Fibroblast of the conjunctiva (primary cell): ENCODE measurements at places on chromosomes 3 and 15.

DNA sequence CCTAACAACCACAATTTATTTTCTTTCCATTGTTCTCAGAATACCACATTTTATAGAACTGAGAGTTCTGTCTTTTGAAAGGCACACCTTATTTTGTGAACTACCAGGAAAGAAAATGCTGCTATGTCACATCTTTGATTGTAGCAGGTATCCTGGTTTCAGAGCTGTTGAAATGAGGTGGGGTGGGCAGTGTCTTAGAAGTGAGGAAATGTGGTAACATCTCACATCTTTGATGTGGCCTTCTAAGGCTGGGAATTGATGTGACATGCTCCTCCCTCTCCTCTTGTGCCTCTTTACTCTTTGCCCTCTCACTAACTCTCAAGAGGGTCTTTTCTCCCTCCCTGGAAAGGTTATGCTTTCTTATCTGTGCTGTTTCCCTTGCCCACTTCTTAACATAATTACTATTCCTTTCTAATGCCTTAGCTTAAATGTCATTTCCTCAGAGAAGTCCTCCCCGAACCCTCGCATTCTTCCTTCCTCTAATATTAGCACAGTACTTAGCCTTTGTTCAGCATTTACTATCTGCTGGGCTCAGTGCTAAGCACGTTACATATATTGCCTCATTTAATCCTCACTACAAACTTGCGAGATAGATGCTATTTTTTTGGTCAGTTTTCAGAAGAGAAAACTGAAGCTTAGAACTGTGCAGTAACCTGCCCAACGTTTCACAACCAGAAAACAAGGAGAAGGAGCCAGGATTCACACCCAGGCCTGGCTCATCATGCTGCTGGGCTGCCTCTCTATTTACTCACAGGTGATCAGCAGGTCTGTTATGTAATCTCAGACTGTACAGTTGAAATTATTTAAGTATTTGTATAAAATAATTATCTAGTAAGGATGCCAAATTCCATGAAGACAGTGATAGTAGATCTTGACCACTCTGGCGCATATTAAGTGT is 24.0 kb upstream of the SPTSSB start:
- no peak for DNase-seq

GRCh38 chr3:185204894-185205293 is 49.0 kb downstream of the EHHADH start:
- DNase-seq = no peak

DNA sequence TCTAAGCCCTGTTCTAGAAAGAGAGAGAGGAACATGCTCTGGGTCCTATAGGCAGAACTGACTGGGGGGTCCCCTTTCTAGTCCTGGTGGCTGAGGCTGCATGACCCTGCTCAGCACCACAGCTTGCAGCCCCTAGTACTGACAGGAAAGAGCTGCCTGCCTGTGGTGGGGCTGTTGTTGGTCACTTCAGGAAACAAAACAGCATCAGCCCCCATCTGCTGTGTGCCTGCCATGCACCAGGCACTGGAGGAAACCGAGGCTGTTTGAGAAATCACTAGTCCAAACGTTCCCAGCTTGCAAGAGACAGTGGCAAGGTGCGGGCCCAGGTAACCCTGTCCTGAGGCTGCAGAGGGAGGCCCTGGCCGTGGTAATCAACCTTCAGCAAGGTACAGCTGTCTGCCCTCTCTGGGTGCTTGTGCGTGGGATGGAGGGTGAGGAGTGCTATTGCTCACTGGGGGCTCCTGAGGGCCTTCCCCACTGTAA is 90.6 kb downstream of the IQSEC1 start:
- DNase-seq = no peak

DNA sequence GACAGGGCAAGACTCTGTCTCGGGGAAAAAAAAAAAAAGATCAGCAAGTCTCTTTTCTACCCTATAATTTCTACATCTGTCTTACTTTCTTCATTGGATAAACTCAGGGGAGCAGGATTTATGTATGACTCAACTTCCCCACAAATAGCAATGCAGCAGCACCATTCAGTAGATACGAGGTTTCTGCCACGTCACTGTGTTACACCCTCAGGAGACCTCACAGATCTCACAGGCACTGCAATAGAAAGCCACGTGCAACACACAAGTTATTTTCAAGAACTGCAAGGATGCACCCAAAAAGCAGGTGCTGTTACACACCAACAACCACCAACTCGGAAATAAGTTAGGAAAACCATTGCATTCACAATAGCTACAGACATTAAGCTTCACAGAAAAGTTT is 30.2 kb downstream of the TSPAN3 start:
- no peak for DNase-seq

- DNase-seq = no peak
These were observed 9.8 kb upstream of the ANKDD1A start for GRCh38 chr15:64901914-64902313.

GRCh38 chr15:75200765-75201615 is 692 bp upstream of the C15orf39 start:
- DNase-seq = no peak

- DNase-seq = no peak
These were observed 37.9 kb upstream of the CTSH start for GRCh38 chr15:78982736-78983135.

GRCh38 chr15:64122936-64123351 is 27.2 kb downstream of the SNX1 start:
- DNase-seq = no peak

GRCh38 chr3:85337895-85338294 is 379.1 kb downstream of the CADM2 start:
- DNase-seq = no peak

- no peak for DNase-seq
These were observed 50.0 kb upstream of the RASGRP1 start for GRCh38 chr15:38614621-38615020.

DNA sequence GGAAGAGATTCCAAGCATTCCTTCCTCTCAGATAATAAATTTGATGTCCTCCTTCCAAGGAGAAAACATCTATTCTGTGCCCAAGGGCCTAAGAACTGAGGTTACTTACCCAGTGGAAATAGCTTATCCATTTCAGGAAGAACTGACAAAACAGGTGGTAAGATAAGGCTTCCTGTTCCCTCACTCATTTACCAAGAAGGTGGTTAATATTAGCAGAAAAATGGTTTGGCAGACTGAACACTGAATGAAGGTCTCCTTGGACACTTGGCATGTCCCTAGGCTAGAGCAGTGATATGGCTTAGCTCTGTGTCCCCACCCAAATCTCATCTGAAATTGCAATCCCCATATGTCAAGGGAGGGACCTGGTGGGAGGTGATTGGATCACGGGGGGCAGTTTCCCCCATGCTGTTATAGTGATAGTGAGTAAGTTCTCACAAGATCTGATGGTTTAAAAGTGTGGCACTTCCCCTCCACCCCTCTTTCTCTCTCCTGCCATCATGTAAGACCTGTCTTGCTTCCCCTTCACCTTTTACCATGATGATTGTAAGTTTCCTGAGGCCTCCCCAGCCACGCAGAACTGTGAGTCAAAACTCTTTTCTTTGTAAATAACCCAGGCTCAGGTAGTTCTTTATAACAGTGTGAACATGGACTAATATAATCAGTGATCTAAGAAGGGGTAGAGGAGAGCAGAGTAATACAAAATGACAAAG is 127.4 kb downstream of the ST8SIA2 start:
- DNase-seq = no peak

DNA sequence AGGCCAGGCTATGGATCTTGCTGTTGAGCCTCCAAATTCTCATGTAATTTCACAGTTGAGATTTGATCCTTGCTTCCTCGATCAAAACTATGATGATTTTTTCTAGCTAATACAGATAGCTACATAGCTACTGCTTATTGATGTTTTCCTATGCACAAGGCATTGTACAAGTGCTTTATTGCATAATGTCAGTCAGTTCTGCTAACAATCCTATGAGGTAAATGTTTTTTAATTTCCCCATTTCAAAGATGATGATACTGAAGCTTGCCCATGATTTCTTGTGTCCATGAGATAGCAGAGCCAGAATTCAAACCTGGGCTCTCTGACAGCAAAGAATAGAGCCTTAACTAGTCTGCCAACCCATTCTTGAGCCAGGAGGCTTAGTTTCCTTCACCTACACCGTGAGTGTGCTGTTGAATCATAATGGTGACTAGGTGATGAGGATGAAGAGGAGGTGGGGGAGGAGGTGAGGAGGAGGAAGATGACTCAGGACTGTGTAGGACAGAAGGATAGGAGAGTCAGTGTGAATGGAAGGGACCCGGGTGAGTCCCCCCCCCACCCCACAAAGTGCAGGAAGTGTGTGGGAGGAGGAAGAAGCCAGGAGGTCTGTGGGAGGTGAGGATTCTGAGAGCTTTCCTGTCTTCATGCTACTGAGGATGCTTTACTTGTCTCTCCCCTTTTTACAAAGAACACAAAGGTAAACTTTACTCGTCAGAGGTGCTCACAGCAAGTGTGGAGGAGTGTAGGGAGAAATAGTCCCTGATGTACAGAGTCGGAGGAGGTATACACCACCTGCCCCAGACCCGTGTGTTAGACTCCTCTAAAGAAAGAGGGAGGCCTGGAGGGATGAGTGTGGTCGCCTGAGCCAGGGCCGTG is 3.6 kb downstream of the TAGLN3 start:
- no peak for DNase-seq

- DNase-seq = no peak
These were observed 87.2 kb downstream of the HMG20A start for GRCh38 chr15:77507911-77508310.

GRCh38 chr15:61158504-61159407 is 70.3 kb downstream of the RORA start:
- no peak for DNase-seq

GRCh38 chr3:32340039-32340438 is 51.6 kb upstream of the CMTM7 start:
- DNase-seq = peak; percentile 28

- no peak for DNase-seq
These were observed 90.1 kb downstream of the AAGAB start for GRCh38 chr15:67164401-67164791.

DNA sequence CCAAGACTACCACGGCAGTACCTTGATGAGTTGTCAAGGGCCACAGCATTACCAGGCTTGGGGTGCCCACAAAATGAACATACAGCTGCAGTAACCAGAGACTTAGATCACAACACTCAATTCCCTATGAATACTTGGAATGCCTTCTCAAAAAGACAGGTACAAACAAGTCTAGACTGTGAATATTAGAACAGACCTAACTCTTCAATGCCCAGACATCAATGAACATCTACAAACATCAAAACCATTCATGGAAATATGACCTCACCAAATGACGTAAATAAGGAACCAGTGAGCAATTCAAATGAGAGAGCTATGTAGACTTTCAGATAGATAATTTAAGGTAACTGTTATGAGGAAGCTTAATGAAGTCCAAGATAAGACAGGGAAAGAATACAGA is 185.1 kb upstream of the POU1F1 start:
- DNase-seq = no peak
